ENCODE measurements at places on chromosomes 16 and 17. TPM values are rescaled to one million over a fixed set of nuclear protein-coding genes. Genes with fewer than 3 reads are reported as not detected.
A peak's percentile ranks its signal among the peaks of the same experiment; 100 is the strongest.

Gene POLDIP2
- 81.3 TPM for polyA plus RNA-seq

Gene CA10
- polyA plus RNA-seq: not detected

Gene MYCBPAP
- 0.80 TPM for polyA plus RNA-seq

Gene PERCC1
- polyA plus RNA-seq: not detected

Gene TMEM92
- not detected for polyA plus RNA-seq

Gene NPIPA2
- not detected for polyA plus RNA-seq

Gene ASPHD1
- not detected for polyA plus RNA-seq

GRCh38 chr17:61395983-61396585 is 3.6 kb upstream of the TBX2 start:
- no peak overlapping the region for H3K4me3 ChIP-seq
- H3K36me3 ChIP-seq: peaks cover 5% of the 10 kb centered on the region
- peaks cover 25% of the 10 kb centered on the region for H3K27me3 ChIP-seq
- no peak for DNase-seq
- peaks cover 19% of the 10 kb centered on the region for H3K4me1 ChIP-seq
- H3K27ac ChIP-seq: no peak overlapping the region

DNA sequence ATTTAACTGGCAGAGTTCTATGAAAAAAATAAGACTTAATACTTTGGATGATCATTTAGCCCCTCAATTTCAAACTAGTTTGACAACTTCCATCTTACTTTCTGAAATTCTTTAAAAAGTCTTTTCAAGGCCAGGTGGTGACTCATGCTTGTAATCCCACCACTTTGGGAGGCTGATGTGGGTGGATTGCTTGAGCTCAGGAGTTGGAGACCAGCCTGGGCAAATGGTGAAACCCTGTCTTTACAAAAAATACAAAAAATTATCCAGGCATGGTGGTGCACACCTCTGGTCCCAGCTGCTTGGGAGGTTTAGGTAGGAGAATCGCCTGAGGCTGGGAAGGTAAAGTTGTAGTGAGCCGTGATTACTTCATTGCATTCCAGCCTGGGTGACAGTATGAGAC is 154.4 kb downstream of the TANC2 start:
- no peak overlapping the region for H3K4me3 ChIP-seq
- H3K27ac ChIP-seq: no peak overlapping the region
- no peaks in the 10 kb centered on the region for H3K4me1 ChIP-seq
- no peaks in the 10 kb centered on the region for H3K36me3 ChIP-seq
- no peaks in the 10 kb centered on the region for H3K27me3 ChIP-seq

DNA sequence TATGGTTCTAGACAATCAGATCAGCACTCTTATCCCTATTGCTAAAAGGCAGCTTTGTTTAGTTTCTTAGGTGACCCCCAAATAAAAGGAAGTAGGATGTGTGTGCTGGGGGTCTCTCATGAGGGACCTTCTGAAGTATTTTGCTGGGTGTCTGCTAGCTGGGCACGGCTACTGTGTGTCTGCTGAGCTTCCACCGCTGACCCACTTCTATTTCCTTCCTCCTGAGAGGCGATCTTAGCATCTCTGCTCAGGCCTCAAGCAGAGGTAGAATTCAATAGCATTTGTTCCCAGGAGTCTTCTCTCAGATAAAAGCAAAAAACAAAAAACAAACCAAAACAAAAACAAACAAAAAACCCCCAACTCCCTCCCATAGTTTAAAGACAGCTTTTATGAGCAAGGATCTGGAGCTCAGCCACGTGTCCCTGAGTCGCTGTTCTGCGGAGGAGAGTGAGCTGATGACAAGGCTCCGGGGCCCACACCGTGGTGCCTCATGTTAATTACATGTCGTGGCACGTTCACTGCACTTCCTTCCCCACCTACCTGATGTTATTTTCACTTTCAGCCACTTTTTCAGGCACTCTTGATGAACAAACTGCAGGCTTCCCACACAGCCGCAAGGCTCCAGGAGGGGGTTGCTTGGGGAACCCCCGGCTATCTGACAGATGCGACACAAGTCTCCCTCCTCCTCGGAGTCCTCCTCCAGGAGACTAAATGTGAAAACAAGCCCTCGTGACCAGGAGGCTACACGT is 83.5 kb downstream of the MARCHF10 start:
- peaks cover under 1% of the 10 kb centered on the region for H3K36me3 ChIP-seq
- peak overlapping the region; percentile 95 for H3K27ac ChIP-seq
- DNase-seq: peak; percentile 67
- no peaks in the 10 kb centered on the region for H3K27me3 ChIP-seq
- H3K4me3 ChIP-seq: peak overlapping the region; percentile 80

- H3K4me1 ChIP-seq: peaks cover 43% of the 10 kb centered on the region
- H3K27ac ChIP-seq: peak overlapping the region; percentile 54
- no peaks in the 10 kb centered on the region for H3K36me3 ChIP-seq
- no peak overlapping the region for H3K4me3 ChIP-seq
Observed at GRCh38 chr17:59440757-59441463, 109.5 kb downstream of the YPEL2 start.

GRCh38 chr17:17043461-17044271 is 1.4 kb downstream of the MPRIP start:
- no peaks in the 10 kb centered on the region for H3K36me3 ChIP-seq
- peaks cover 61% of the 10 kb centered on the region for H3K4me1 ChIP-seq
- H3K27me3 ChIP-seq: no peaks in the 10 kb centered on the region

DNA sequence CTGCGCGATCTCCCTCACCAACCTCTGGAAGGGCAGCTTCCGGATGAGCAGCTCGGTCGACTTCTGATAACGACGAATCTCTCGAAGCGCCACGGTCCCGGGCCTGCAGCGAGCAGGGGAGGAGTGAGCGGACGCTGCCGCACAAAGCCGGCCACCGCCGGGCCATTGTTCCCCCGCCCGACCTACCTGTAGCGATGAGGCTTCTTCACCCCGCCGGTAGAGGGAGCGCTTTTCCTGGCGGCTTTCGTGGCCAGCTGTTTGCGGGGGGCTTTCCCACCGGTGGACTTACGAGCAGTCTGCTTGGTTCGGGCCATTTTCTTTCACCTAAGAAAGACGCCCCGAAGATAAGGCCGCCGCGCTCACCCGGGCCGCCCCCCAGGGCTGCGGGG is 5.8 kb upstream of the UNK start:
- H3K4me3 ChIP-seq: peak overlapping the region; percentile 99
- H3K4me1 ChIP-seq: peaks cover 55% of the 10 kb centered on the region
- peak; percentile 74 for DNase-seq
- H3K36me3 ChIP-seq: peaks cover 18% of the 10 kb centered on the region

DNA sequence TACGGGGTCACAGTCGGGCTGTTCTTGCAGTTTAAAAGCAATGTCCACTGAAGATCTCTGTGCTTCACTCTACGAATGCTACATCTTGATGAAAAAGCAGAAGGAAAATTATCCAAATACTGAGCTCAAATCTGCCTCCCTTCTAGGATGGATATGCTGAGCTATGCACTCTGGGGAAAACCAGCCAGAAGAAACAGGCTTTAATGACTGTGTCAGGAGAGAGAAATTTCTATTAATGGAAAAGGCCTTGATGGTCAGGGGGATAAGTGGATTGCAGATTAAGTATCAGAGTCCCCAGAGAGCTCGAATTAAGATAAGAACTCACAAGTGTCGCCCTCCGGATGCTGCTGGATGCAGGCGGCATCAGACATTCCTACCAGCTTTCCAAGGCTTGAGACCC is 39.6 kb upstream of the RCVRN start:
- H3K27me3 ChIP-seq: no peaks in the 10 kb centered on the region
- no peaks in the 10 kb centered on the region for H3K36me3 ChIP-seq
- no peaks in the 10 kb centered on the region for H3K4me1 ChIP-seq
- no peak overlapping the region for H3K4me3 ChIP-seq
- no peak overlapping the region for H3K27ac ChIP-seq

DNA sequence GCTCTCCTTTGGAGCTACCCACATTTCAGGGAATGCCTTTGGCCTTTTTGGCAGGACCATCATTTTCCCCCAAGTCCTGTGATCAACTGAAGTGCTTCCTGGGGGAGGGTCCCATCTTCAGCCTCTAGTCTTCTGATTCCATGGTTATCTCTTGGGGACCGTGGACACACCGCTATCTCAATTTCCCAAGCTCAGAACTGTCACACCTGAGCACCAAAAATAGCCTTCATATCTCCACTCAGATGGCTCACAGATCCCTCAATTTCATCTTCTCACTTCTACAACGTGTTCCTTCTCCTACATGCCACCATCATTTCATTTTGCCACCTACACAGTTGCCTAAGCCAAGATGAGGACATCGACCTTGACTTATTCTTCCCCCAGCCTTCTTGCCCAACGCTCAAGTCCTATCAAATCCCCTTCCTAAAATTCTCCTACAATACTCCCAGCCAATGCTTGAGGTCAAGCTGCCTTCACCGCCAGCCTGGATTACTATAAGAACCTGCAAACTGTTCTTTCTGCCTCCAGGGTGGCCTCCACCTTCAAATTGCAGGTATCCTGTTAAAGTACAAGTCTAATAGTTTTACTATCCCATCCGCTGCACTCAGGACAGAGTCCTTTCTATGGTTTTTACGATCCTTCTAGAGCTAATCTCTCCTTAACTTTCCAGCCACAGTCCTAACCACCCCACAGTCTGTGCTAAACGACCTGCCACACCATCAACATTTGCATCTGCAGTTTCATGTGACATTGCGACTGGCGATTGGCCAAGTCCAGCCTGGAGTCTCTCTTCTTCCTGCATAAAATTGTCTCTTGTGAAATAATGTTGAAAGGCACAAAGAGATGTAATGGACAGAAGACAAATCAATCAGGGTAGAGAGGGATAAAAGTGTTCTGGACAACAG is 6.2 kb downstream of the ATP6V0D1 start:
- no peaks in the 10 kb centered on the region for H3K36me3 ChIP-seq
- H3K4me1 ChIP-seq: peaks cover 69% of the 10 kb centered on the region
- H3K27me3 ChIP-seq: no peaks in the 10 kb centered on the region
- no peak for DNase-seq
- H3K27ac ChIP-seq: no peak overlapping the region

GRCh38 chr16:56401482-56401881 is 23.9 kb downstream of the AMFR start:
- no peak overlapping the region for H3K27ac ChIP-seq
- H3K27me3 ChIP-seq: no peaks in the 10 kb centered on the region
- H3K4me1 ChIP-seq: no peaks in the 10 kb centered on the region
- DNase-seq: no peak
- H3K4me3 ChIP-seq: no peak overlapping the region
- peaks cover 5% of the 10 kb centered on the region for H3K36me3 ChIP-seq

DNA sequence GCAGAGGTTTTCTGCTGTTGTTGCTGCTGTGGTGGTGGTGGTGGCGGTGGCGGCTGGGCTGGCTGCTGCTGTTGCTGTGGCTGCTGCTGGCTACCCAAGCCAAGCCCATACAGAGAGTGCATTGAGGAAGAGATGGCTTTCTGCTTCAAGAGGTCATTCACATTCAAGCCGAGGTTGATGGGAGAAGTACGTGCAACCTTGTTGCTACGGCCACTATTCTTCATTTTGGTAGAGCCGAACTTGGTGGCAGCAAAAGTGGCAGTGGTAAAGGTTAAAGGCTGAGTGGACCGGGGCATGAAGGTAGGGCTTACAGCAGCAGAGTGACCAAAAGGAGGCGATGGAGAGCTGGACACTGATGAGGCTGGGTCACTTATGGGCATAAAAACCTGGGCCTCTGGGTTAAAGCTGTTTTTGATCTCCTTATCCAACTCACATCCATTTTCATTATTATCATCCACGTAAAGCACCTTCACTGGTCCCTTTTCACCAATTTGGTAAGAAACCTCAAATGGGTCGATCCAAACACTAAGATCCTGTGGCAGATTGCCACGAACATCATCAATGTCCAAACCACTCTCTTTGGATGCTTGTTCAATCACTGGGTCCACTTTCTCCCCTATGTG is 2.8 kb downstream of the TOB1 start:
- H3K4me1 ChIP-seq: peaks cover 44% of the 10 kb centered on the region
- DNase-seq: no peak
- H3K4me3 ChIP-seq: peak overlapping the region; percentile 99
- H3K27ac ChIP-seq: peak overlapping the region; percentile 98
- H3K36me3 ChIP-seq: peaks cover 12% of the 10 kb centered on the region
- no peaks in the 10 kb centered on the region for H3K27me3 ChIP-seq

DNA sequence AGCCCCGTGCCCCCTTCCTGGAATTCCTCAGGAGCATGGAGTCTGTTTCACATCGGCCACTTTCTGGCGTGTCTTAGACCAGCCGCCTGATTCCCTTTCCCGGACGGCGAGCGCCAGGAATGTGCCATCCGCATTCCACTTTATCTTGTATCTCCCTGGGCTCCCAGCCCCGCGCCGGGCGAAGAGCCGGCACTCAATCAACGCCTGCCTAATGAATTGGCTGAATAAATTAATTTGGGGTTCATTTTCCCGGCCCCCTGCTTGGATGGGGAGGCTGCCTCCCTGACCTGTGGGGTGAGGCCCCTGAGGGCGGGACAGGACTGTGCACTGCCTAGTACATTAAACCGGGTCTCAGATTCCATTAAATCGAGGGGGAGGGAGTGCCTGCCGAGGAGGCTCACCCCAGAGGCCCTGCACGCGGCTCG is 282.3 kb upstream of the TNRC6C start:
- H3K4me1 ChIP-seq: peaks cover 6% of the 10 kb centered on the region
- DNase-seq: no peak
- no peaks in the 10 kb centered on the region for H3K27me3 ChIP-seq
- peaks cover 48% of the 10 kb centered on the region for H3K36me3 ChIP-seq
- H3K27ac ChIP-seq: no peak overlapping the region

DNA sequence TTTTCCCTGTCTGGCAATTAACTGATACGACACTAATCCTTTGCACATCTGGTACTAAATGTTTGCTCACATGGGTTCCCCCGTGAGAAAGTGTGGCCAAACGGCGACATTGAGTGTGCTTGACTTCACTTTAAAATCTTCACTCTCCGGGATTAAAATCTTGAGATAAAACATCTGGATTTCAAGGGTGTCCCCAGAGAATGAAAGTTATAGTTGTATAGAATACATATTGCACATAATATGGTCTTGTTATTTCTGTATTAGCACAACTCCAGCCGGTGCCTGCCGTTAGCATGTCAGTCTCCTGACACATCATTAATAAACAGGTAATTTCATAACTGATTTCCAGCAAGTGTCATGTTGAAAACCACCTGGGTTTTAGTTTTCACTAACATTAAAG is 749.0 kb upstream of the SOX9 start:
- no peaks in the 10 kb centered on the region for H3K4me1 ChIP-seq
- no peaks in the 10 kb centered on the region for H3K27me3 ChIP-seq
- H3K27ac ChIP-seq: no peak overlapping the region
- DNase-seq: no peak

DNA sequence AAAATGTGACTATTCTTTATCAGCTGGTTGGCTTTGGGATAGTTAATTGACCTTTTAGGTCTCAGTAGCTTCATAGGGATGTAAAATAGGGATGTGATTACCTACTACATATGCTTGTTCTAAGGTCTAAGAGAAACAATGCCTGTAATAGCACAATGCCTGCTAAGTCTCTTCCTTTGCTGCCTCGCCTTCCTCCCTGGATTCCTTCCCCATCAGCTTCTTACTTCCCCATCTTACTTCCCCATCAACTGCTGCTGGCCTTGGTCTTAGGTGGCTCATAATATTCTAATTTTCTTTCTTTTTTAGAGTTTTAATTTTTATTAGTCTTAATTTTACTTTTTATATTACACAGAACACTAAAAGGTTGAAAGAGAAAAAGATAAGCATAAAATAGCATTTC is 59.2 kb upstream of the GOT2 start:
- no peak overlapping the region for H3K4me3 ChIP-seq
- H3K27ac ChIP-seq: no peak overlapping the region
- no peaks in the 10 kb centered on the region for H3K36me3 ChIP-seq
- DNase-seq: no peak
- no peaks in the 10 kb centered on the region for H3K4me1 ChIP-seq
- H3K27me3 ChIP-seq: peaks cover 8% of the 10 kb centered on the region

- H3K36me3 ChIP-seq: no peaks in the 10 kb centered on the region
- H3K4me3 ChIP-seq: no peak overlapping the region
- H3K4me1 ChIP-seq: no peaks in the 10 kb centered on the region
- H3K27ac ChIP-seq: no peak overlapping the region
- no peak for DNase-seq
Observed at GRCh38 chr16:77679391-77679790, 42.9 kb upstream of the NUDT7 start.
